ENCODE measurements at places on chromosomes 6 and 20. TPM values are rescaled to one million over a fixed set of nuclear protein-coding genes. Genes with fewer than 3 reads are reported as not detected.
A peak's percentile ranks its signal among the peaks of the same experiment; 100 is the strongest.

TNXB gene
- total RNA-seq: 1.8 TPM

MOXD1 gene
- 3.5 TPM for total RNA-seq

FAM209A gene
- 0.32 TPM for total RNA-seq

TPD52L1 gene
- 32.4 TPM for total RNA-seq

CAP2 gene
- total RNA-seq: 49.1 TPM

ANGPT4 gene
- 0.12 TPM for total RNA-seq

SPAG4 gene
- 1.2 TPM for total RNA-seq

KCNK15 gene
- total RNA-seq: 0.14 TPM

GJA10 gene
- not detected for total RNA-seq

RIMS4 gene
- total RNA-seq: 0.53 TPM

ZNF165 gene
- total RNA-seq: 0.48 TPM

MTFR2 gene
- 1.3 TPM for total RNA-seq

GSTA3 gene
- total RNA-seq: not detected

- H3K27me3 ChIP-seq: no peaks in the 10 kb centered on the region
- peaks cover 5% of the 10 kb centered on the region for H3K4me1 ChIP-seq
- no peaks in the 10 kb centered on the region for H3K36me3 ChIP-seq
- peak; percentile 65 for DNase-seq
Observed at GRCh38 chr20:54067606-54068174, 2.7 kb downstream of the BCAS1 start.

DNA sequence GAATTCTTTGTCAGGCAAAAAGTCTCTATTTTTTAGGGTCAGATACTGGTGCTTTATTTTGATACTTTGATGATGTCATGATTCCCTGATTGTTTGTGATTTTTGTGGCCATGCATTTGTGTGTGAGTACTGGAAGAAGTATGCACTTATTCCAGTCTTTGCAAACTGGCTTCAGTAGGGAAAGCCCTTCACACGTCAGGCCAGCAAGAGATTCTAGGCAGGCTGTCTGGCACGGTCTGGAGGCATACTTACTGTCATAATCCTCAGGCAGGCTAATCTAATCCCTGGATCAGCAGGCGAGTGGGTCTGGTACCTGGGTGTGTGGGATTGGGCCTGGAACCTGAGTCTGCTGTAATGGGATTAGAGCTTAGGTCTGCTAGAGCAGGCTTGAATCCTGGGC, 391.8 kb upstream of the MMS22L start:
- H3K36me3 ChIP-seq: no peaks in the 10 kb centered on the region
- H3K27me3 ChIP-seq: no peaks in the 10 kb centered on the region
- peaks cover 4% of the 10 kb centered on the region for H3K4me1 ChIP-seq
- no peak overlapping the region for H3K4me3 ChIP-seq
- peak overlapping the region; percentile 61 for H3K27ac ChIP-seq

DNA sequence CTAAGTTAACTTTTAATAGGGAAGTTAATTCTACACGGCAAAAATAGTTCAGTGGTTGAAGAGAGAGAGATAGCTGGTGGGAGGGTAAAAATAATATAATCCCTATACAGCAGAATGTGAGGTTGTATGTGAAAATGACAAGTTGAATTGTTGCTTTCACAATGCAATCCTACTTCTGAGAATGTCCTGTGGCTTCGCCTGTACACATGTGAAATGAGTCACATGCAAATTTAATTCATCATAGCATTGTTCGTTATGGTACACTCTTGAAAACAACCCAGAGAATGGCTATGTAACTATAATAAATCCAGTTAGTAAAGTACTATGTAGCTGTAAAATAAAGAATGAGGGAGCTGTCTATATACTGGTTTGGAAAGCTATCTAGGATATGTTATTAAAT, 46.0 kb upstream of the HINT3 start:
- H3K36me3 ChIP-seq: peaks cover 5% of the 10 kb centered on the region
- peak overlapping the region; percentile 4 for H3K27ac ChIP-seq
- no peak overlapping the region for H3K4me3 ChIP-seq
- DNase-seq: peak; percentile 57

GRCh38 chr6:137304020-137304780, 85.0 kb upstream of the IFNGR1 start:
- no peaks in the 10 kb centered on the region for H3K27me3 ChIP-seq
- DNase-seq: no peak
- peaks cover 3% of the 10 kb centered on the region for H3K4me1 ChIP-seq
- no peak overlapping the region for H3K27ac ChIP-seq
- H3K36me3 ChIP-seq: no peaks in the 10 kb centered on the region

- no peak overlapping the region for H3K4me3 ChIP-seq
- DNase-seq: no peak
Observed at GRCh38 chr6:151434369-151434768, 17.6 kb downstream of the RMND1 start.

GRCh38 chr6:132023490-132023889, 72.3 kb upstream of the CCN2 start:
- no peaks in the 10 kb centered on the region for H3K4me1 ChIP-seq
- H3K27me3 ChIP-seq: no peaks in the 10 kb centered on the region
- no peaks in the 10 kb centered on the region for H3K36me3 ChIP-seq

- no peak overlapping the region for H3K4me3 ChIP-seq
- no peak for DNase-seq
- no peaks in the 10 kb centered on the region for H3K36me3 ChIP-seq
Observed at GRCh38 chr6:64861039-64861651, 845.9 kb downstream of the EYS start.

DNA sequence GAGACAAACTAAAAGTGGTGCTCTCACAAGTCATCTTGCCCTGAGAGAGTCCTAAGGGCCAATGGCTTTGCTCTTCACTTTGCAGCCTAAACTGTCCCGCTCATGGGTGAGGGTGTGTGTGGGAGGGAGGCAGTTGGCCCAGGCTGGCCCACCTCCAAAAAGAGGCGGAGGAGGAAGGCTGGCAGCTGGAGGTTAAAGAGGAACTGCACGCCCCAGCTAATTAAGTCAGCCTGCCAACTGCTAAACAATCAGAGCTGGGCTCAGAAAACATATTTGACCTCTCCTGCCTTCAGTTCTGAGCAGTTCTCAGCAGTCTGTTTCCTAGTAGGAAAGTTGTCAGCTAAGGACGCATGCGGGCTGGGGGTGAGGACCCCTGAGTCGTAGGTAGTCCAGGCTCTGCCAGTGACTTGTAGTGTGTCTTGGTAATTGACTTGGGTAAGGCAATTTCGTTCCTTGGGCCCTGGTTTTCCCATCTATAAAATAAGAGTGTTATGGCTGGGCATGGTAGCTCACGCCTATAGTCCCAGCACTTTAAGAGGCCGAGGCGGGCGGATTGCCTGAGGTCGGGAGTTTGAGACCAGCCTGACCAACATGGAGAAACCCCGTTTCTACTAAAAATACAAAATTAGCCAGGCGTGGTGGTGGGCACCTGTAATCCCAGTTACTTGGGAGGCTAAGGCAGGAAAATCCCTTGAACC, 17.0 kb downstream of the GSS start:
- H3K36me3 ChIP-seq: peaks cover 25% of the 10 kb centered on the region
- H3K4me3 ChIP-seq: no peak overlapping the region
- no peaks in the 10 kb centered on the region for H3K27me3 ChIP-seq
- DNase-seq: no peak
- no peaks in the 10 kb centered on the region for H3K4me1 ChIP-seq

DNA sequence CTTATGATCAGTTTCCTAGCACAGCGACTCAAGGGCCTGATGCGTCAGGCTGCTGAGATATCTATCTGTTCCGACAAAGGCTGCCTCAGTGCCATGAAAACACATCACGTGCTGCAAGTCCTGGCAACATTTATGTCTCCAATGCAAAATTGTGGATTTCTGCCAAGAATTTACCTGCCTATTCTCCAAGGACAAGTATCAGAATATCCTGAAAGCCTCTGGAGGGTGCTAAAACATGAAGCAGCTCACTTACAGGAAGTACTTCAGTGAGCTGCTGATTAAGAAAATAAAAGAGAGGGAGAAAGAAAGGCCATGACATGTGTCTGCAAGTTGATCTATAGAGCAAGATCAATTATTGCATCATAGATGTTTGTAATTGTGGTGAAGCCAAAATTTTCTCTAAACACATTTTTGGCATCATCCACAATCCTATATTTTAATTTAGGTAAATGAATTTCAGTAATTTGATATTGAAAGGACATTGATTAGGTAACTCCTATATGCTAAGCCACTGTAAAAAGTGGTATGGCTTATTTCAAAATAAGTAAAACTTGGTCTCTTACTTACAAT, 25.8 kb upstream of the TPBG start:
- no peak overlapping the region for H3K4me3 ChIP-seq
- H3K27ac ChIP-seq: no peak overlapping the region
- no peaks in the 10 kb centered on the region for H3K4me1 ChIP-seq
- no peaks in the 10 kb centered on the region for H3K36me3 ChIP-seq

GRCh38 chr6:43669922-43670622, 17.5 kb downstream of the MRPS18A start:
- H3K27me3 ChIP-seq: no peaks in the 10 kb centered on the region
- peaks cover 16% of the 10 kb centered on the region for H3K4me1 ChIP-seq
- no peak overlapping the region for H3K27ac ChIP-seq
- peaks cover 9% of the 10 kb centered on the region for H3K36me3 ChIP-seq
- H3K4me3 ChIP-seq: no peak overlapping the region

DNA sequence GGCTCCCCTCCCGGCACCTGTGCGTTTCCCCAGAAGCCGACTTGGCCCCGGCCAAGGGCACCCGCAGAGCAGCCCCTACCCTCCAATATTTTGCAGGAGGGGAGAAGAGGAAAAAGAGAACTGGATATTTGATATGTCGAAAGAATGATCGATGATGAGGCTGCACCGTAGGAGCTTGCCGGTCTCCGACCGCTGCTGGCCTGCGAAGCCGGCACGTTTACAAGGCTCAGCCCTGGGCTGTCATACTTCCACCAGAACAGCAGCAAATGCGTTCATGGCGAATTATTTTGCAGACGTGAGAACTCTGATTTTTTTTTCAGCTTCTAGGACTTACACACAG, 296.7 kb downstream of the TFAP2C start:
- peak overlapping the region; percentile 24 for H3K4me3 ChIP-seq
- peaks cover 5% of the 10 kb centered on the region for H3K4me1 ChIP-seq
- H3K27ac ChIP-seq: no peak overlapping the region
- H3K36me3 ChIP-seq: no peaks in the 10 kb centered on the region
- DNase-seq: no peak

GRCh38 chr20:63072991-63073737, 66.4 kb upstream of the BHLHE23 start:
- H3K36me3 ChIP-seq: no peaks in the 10 kb centered on the region
- no peak for DNase-seq
- H3K27me3 ChIP-seq: peaks cover 11% of the 10 kb centered on the region
- H3K4me3 ChIP-seq: no peak overlapping the region
- H3K4me1 ChIP-seq: peaks cover 3% of the 10 kb centered on the region
- H3K27ac ChIP-seq: no peak overlapping the region

GRCh38 chr6:37594895-37595294, 95.2 kb upstream of the CCDC167 start:
- no peaks in the 10 kb centered on the region for H3K36me3 ChIP-seq
- peaks cover 10% of the 10 kb centered on the region for H3K27me3 ChIP-seq
- DNase-seq: no peak
- H3K27ac ChIP-seq: no peak overlapping the region
- H3K4me1 ChIP-seq: no peaks in the 10 kb centered on the region

- H3K27me3 ChIP-seq: no peaks in the 10 kb centered on the region
- H3K36me3 ChIP-seq: no peaks in the 10 kb centered on the region
- H3K4me3 ChIP-seq: no peak overlapping the region
- no peak for DNase-seq
Observed at GRCh38 chr20:61865353-61865752, 200.3 kb downstream of the TAF4 start.

DNA sequence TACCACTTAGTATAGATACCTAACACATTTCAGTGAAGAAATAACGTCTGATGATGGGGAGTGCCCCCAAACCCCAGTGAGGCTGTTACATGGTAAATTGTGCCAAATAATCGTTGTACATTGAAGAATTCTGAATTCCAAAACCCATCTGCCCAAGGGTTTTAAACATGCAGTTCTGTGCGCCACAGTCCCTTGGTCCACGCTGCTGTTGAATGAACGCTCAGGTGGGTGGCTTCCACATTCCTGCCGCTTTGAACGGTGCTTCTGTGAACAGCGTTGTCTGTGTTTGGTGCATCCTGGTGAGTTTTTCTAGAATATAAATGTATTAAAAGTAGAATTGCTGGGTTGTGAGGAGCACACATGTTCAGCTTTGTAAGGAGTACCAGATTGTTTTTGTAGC, 2.9 kb downstream of the GID8 start:
- H3K4me3 ChIP-seq: no peak overlapping the region
- DNase-seq: no peak
- no peak overlapping the region for H3K27ac ChIP-seq
- H3K27me3 ChIP-seq: no peaks in the 10 kb centered on the region

GRCh38 chr6:157538168-157538567, 157.2 kb downstream of the ZDHHC14 start:
- H3K27ac ChIP-seq: no peak overlapping the region
- DNase-seq: no peak
- peaks cover 13% of the 10 kb centered on the region for H3K4me1 ChIP-seq
- no peak overlapping the region for H3K4me3 ChIP-seq
- no peaks in the 10 kb centered on the region for H3K36me3 ChIP-seq

GRCh38 chr20:47290008-47290407, 66.5 kb downstream of the ZMYND8 start:
- H3K27ac ChIP-seq: no peak overlapping the region
- no peaks in the 10 kb centered on the region for H3K4me1 ChIP-seq
- H3K36me3 ChIP-seq: peaks cover 55% of the 10 kb centered on the region
- no peaks in the 10 kb centered on the region for H3K27me3 ChIP-seq
- no peak for DNase-seq

DNA sequence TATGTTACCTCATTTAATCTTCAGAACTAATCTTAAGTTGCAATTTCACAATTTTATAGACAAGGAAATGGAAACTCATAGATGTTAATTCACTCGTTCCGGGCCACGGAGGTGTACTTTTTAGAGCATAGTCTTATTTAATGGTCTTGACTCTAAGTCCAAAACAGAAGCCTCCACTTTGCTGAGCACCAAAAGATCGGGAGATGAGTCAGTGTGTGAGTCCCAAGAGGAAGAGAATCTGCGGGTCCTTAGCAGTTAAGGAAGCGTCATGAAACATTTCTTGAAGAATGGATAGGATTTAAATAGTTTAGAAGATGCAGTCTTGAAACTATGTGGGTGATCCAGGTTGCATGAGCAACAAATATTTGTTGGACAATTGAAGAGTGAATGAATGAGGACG, 231.8 kb upstream of the QKI start:
- no peak overlapping the region for H3K27ac ChIP-seq
- no peaks in the 10 kb centered on the region for H3K36me3 ChIP-seq
- no peak for DNase-seq
